ENCODE measurements at places on chromosomes 13 and 19.

GRCh38 chr19:43591904-43592772 lies 3.8 kb downstream of the IRGQ start:
- no peak for DNase-seq

DNA sequence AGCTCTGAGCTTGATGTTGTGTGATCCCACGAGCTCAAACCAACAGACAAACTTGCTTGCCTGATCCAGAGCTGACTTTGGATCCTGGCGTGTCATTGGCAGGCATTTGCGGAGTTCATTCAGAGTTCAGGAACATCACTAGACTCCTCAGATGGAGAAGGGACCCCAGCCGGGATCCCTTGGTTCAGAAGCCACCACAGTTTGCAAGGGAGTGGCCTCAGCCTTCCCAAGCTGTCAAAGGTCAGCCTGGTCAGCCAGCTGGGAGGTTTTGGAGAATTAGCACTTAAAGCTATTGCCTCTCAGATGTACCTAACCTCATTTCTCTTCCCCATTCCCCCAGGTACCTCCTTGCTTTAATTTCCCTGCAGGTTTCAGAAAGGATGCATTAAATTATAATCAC lies 208.8 kb upstream of the SOX21 start:
- DNase-seq: no peak

DNA sequence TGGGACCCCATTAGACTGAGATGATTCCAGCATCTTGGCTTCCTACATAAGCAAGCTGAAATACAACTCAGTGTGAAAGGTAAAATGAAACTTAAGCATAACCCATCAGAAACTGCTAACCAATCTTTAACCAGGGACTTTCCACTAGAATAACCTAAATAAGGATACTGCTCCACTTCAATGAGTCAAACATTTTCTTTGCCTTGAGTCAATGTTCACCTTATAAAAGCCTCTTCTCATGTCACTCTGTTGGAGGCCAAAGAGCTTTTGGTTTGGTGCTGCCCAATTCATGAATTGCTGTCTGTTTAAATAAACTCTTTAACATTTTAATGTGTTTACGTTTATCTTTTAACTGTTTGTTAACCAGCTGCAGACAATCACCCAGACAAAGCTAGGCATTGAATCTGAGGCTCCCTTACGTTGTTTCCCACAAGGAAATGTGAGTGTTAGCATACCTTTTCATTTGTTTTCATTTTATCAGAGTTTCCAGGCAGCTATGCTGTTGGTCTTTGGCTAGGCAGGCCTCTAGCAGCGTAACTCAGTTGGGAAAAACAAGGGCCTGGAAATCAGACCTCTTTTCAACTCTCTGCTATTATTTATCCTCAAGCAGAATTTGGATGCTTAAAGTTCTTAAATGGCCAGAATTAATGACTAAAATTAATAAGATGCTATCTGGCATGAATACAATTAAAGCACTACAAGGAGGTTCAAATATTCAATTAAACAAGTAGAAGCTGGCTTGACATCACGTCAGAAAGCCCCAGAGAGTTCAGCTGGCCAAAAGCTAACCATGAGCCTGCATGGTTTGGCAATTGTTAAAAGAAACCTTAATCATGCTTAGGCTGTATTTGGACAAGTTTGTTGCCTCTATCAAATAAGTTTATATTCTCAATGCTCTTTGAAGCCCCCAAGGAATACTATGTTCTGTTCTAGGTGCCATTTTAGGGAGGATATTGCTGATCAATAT lies 200.2 kb downstream of the DCLK1 start:
- DNase-seq: no peak

DNA sequence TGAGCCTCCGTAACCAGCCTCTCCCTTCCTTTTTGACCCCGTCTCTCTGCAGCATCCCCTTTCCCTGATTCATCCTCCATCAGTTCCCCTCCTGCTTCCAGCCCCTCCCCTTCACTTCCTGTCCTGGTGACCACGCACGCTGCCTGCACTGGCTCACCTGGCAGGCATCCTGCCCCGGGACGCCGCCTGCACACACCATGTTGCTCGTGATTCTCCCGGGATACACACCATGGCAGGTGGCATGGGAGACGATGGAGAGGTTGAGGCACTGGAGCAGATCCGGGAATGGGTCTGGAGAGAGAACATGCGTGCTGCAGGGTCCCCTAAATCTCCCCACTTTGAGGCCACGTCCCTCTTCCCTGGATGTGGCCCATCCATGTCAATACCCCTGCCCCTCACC lies 4.2 kb downstream of the KLK12 start:
- DNase-seq: no peak

- no peak for DNase-seq
These were observed 6.1 kb upstream of the KANK2 start for GRCh38 chr19:11203194-11204075.

DNA sequence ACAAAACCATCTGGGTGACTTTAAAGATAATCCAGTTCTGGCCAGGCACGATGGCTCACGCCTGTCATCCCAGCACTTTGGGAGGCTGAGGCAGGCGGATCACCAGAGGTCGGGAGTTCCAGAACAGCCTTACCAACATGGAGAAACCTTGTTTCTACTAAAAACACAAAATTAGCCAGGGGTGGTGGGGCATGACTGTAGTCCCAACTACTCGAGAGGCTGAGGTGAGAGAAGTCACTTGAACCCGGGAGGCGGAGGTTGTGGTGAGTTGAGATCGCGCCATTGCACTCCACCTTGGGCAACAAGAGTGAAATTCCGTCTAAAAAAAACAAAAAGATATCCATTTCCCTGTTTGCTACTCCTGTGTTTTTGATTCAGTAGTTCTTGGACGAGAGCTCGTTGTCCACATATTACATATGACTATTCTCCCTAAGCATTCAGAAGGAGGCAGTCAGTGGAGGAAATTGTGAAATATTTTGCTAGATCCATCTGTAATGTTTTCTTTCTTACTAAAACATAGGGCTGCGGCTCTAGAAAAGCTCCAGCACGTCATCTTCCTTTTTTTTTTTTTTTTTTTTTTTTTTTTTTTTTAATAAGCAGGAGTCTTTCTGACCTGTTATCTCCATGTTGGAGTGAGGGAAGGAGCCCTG lies 33.6 kb downstream of the ZNF701 start:
- no peak for DNase-seq

DNA sequence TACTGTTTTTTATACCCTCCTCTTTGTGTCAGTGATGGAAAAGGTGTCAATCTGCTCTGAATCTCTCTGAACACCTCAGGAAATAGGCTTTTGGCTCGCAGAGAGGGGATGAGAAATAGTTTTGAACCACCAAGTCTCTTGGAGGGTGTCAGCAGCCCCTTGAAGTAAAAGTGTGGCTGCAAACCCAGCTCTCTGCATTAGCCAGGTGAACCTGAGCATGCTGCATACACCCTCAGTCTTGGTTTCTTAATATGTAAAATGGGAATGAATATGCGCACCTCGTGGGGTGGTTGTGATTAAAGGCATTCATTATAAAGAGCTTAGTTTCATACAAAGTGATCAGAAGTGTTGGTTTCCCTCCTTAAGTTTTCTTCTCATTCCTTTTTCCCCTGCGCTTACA lies 1.4 kb upstream of the DHRS12 start:
- no peak for DNase-seq

Measured in stimulated activated CD4-positive, alpha-beta T cell treated with anti-CD3 and anti-CD28 coated beads, Interleukin-15, amount 100 ng/mL, for 1 hour (primary cell).